ENCODE measurements at places on chromosomes 2 and 18.

DNA sequence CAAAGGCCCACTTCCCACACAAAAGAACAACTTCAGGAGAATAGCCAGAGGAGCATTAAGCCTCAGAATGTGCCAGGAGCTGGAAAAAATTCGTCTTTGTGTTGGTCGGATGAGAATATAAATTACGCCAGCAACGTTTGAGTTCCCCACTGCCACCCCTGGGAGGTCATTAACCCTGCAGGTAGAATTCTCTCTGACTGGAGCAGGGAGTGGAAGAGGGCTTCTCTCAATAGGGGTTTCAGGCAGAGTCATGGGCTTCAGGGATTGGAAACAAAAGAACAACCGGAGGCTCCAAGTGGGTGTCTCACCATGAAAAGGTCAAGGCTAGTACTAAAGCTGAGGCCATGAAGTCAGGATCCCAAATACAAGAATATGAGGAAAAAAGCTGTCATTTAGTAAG, 69.0 kb upstream of the DDX18 start:
- DNase-seq, result no peak

GRCh38 chr2:176813621-176814049, 399.0 kb upstream of the HNRNPA3 start:
- DNase-seq, result no peak

DNA sequence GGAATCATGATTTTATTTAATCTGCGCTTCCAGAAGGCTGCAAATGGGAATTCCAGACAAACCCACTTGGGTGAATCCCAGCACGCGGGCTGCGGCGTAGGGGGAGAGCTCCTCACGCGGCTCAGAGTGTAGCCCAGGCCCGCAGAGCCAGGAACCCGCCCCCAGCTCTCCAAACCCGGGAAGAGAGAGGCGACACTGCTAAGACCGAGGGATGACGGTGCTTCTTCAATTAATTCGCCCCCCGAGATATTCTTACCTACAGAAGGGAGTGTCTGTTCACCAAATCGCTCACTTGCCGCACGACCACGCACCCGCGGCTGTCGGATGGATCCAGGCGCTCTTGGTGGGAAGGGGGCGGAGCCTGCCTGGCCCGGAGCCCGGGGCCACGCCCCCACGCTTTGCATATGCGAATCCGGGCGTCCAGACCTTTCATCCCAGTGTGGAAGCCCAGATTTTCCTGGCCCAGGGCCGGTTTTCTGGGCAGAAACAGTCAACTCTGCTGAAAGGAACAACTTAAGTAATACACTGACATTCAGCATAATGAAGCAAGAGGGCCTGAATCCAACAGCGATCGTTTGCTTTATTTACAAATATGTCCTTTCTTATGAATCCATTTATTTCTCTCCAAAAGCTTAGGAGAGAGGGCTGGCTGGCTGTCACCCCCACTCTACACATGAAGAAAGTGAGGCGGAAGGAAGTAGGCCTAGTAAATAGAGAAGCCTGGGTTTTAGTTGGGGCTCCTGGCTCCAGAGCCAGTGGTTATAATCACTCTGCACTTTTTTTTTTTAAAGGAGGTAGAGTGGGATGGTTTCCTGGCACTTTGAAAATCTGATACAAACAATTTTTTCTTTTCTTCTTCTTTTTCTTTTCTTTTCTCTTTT, at the start of gene SLC19A3:
SLC19A3 (minus strand) TSS at position 342 of the 881 bp plus-strand sequence. CDS start 15,710 bp downstream, outside the sequence.
- DNase-seq, result no peak

DNA sequence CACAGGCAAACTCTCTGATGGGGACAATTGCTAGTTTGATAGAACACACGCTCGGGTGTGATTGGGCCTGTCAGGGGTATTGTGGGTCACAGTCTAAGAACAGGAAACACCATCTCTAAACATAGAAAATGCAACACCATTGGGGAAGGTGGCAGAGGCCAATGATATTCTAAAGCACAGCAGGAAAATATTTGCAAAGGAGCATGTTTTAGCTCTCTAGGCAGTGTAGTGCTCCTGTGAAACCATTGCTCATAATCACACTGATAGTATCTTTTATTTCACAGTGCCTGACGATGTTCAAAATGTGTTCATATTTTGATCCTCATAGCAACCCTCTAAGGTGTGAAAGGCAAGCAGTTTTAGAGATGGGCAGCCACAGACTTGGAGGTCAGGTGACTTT, 224.2 kb downstream of the CD226 start:
- DNase-seq, result no peak

GRCh38 chr18:46370898-46371297, 266.7 kb downstream of the HAUS1 start:
- DNase-seq, result no peak

GRCh38 chr2:240136671-240137292, 677 bp upstream of the COPS9 start:
- DNase-seq, result peak; percentile 6

DNA sequence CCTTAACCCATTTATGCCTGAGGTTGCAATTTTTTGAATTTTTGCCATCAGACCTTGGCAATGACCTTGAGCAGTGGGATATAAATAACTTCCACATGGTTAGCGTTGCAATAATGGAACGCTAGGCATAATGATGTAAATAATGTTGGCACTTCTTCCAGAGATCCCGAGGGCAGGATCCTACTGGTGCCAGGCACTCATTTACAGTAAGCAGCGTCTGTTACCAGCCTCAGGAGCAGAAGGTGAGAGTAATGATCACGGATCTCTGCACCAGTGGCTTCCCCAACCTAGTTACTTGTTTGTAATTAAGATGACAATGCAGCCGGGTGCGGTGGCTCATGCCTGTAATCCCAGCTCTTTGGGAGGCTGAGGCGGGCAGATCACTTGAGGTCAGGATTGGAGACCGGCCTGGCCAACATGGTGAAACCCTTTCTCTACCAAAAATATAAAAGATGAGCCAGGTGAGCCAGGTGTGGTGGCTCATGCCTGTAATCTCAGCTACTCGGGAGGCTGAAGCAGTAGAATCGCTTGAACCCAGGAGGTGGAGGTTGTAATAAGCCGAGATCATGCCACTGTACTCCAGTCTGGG, 41.9 kb downstream of the CPO start:
- DNase-seq, result no peak

DNA sequence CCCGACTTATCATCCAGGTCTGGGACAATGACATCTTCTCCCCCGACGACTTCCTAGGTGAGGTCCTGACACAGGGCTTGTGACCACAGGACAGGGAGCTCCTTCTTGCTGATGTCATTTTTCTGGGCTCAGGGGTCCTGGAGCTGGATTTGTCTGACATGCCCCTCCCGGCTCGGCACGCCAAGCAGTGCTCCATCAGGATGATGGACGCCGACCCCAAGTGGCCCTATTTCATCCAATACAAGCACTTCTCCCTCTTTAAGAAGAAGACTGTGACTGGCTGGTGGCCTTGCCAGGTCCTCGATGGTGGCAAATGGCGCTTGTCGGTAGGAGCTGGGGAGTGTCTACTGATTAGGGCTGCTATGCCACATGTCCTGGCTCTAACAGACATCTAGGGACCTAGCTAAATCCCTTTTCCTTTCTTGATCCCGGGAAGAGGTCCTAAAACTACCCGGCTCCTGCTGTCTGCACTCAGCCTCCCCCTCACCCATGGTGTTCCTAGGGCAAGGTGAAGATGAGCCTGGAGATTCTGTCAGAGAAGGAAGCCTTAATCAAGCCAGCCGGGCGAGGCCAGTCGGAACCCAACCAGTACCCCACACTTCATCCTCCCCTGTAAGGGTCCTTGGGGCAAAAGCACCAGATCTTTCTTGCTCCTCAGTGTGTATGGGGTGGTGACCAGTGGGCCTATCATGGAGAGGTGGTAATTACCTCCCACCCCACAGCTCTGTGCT, 36.7 kb downstream of the LMAN2L start:
- DNase-seq, result no peak

- DNase-seq, result no peak
Measured at GRCh38 chr2:168475636-168476035, 19.6 kb downstream of the CERS6 start.

All from activated T-cell treated with anti-CD3 and anti-CD28 coated beads for 1 hour (primary cell).